Stomach (tissue), 19 donors: ENCODE measurements at places on chromosomes 6 and 20. TPM values are rescaled to one million over a fixed set of nuclear protein-coding genes. Genes with fewer than 3 reads are reported as not detected.
A peak's percentile ranks its signal among the peaks of the same experiment; 100 is the strongest.

DNA sequence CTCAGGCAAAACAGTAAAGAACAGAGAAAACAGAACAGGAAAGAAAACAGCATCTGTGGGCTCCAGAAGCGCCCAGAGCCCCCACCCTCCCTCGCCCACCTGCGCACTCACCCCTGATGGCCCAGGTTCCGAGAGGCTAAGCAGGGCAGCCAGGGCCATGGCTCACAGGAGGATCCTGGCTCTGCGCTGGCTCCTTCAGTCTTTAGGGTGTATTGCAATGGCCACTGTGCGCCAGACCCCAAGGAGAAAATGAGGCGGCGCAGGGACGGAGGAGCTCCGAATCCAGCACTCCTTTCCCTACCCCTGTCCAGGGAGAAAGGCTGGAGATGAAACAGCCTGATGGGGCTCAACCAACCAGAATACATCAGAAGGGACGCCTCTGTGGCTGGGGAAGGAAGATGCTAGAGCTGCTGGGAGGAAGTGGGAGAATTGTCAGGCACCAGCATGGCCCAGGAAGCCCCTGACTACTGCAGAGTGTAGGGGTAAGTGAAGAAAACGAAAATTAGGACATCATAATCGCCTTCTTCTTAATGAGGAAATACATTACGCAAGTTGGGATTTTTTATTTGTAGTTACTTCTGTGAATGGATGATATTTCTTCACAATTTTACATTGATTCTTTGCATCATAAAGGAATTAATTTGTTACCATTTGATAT lies 49.0 kb downstream of the COL11A2 start:
- DNase-seq, result no peak

DNA sequence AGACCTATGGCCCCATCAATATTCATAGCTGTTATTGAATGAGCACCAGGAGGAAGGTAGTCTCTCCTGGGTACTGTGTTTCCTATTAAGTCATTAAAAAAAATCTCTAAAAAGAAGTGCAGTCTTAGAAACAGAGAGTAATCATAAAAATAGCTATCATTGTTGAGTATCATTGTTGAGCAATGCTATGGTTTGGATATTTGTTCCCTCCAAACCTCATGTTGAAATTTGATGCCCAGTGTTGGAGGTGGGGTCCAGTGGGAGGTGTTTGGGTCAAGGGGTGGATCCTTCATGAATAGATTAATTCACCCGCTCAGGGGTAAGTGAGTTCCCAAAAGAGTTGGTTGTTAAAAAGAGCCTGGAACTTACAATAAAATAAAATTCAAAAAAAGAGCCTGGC lies 88.1 kb upstream of the IYD start:
- no peak for DNase-seq

DNA sequence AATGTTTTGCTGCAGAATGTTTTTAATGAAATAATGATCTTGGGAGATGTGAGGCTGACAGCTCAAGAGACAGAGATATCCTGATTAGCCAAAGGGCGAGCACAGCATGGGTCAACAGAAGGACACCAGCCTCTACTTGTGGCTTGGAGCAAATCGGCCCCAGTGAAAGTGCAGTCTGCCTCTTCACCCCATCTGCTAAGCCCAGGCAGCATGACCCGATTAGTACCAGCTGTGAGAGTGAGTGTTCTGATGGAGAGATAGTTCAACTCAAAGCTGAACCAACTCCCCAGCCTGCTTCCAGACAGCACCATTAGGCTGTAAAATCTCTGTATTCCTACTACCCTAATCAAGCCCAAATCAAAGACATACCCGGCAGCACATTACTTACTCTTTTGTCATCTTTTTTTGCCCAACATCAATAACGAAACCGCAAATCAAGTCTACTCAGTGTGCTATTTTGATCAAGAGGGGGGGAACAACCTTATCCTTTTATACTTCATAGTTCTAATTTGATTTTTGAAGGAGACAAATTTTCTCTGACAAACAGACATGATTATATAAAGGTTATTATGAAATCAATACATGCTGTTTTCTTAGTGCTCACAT lies 514.1 kb upstream of the NRSN1 start:
- no peak for DNase-seq

- no peak for DNase-seq
Observed at GRCh38 chr6:86529635-86530034, 407.7 kb upstream of the HTR1E start.

DNA sequence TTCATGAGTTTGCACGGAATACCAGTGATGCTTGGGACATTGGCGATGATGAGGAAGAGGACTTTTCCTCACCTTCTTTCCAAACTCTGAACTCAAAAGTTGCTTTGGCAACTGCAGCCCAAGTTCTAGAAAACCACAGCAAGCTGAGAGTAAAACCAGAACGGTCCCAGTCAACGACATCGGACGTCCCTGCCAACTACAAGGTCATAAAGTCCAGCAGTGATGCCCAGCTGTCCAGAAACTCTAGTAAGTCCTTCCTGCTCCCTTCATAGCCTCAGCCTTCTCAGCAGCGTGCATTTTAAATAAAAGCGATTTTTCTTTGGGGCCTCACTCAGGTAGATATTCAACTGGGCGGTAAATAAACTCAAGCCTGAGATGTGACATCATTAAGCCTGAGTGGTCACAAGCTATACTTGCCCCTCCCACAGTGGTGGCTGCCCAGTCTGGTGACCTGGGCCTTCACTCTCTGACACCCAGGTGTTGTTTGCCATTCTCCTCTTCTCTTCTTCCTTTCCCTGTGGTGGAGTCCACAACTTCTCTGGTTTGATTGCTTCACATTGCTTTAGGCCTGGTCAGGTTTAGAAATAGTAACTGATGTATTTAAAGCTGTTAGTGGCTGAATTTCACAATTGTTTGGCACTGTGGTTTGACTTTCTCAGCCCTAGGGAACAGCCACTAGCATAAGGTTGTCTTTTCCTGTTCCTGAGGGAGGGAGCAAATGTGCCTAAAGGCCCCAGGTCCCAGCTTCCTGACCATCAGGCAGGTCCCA lies 21.6 kb upstream of the TMEM217 start:
- no peak for DNase-seq

GRCh38 chr6:2517401-2517800 lies 233.3 kb downstream of the MYLK4 start:
- no peak for DNase-seq

GRCh38 chr6:12261502-12261901 lies 28.7 kb upstream of the EDN1 start:
- DNase-seq, result no peak

- DNase-seq, result peak; percentile 29
Observed at GRCh38 chr6:39137245-39137644, 22.3 kb upstream of the SAYSD1 start.

DNA sequence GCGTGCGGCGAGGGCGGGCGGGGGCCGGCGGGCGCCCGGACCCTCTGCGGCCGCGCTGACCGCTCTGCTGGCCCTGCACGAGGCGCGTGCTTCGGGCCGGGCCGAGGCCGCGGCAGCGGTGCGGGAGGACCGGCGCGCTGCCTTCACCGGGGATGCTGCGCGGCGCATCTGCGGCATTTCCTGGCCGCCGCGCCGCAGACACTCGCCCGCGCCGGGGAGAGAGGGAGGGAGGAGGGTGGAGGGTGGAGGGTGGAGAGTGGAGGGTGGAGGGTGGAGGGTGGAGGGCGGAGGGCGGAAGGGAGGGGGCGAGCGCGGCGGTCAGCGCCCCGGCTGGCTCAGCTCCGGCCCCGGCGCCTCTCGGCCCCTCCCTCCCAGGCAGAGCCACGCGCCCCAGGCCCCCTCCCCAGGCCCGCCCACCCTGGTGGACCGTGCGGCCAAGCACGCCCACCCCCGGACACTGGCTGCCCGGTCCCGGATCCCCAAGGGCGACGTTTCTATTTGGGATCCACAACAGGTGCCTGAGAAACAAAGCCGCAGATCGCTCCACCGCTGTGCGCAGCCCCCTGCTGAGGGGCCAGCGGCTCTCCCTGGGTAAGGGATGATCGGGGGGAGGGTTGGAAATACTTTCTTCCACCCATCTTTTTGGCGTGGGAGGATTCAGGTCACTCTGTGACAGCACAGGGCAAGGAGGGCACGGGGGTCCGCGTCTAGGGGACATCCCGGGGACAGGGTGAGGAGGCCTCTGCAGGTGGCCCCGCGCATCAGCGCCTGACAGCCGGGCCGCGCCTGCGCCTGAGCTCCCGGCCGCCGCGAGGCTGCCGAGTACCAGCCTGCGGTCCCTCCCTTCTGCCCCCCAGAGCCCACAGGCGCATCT lies 111.2 kb upstream of the BEND6 start:
- DNase-seq, result peak; percentile 43

DNA sequence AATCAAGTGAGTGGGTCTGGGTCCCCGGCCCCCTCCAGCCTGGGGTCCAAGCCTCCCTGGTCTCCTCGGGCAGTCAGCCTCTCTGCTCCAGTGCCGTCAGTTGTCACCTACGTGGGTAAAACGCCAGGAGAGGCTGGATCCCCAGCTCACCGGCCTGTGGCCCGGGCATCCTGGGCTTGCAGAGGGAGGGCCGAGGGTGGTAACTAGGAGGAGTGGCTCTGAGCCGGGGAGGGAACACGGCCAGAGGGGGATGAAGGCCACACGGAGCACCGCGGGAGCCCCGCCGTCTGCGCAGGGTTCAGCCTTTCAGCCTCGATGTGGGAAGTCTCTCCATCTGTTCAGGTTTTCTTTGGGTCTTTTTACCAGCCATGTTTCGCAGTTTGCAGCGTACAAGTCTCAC lies 29.5 kb upstream of the BHLHE23 start:
- DNase-seq, result no peak

Gene TEAD3
- total RNA-seq, result 49.1 TPM

Gene PTK6
- total RNA-seq, result 35.5 TPM

Gene PCMTD2
- total RNA-seq, result 49.1 TPM

Gene MICA
- 2.0 TPM for total RNA-seq

Gene FBXO5
- not detected for total RNA-seq

Gene APOM
- not detected for total RNA-seq

Gene LHFPL5
- not detected for total RNA-seq

Gene RIMS1
- 16.5 TPM for total RNA-seq

Gene SIRPB1
- 2.9 TPM for total RNA-seq
